CD8-positive, alpha-beta memory T cell (primary cell): ENCODE measurements at places on chromosomes 4 and X.

- DNase-seq = no peak
Observed at GRCh38 chr4:22680065-22680642, 12.6 kb upstream of the GBA3 start.

- DNase-seq = no peak
Observed at GRCh38 chr4:111961809-111962208, 183.4 kb upstream of the FAM241A start.

- DNase-seq = no peak
Observed at GRCh38 chrX:54089191-54089590, 44.9 kb upstream of the PHF8 start.

DNA sequence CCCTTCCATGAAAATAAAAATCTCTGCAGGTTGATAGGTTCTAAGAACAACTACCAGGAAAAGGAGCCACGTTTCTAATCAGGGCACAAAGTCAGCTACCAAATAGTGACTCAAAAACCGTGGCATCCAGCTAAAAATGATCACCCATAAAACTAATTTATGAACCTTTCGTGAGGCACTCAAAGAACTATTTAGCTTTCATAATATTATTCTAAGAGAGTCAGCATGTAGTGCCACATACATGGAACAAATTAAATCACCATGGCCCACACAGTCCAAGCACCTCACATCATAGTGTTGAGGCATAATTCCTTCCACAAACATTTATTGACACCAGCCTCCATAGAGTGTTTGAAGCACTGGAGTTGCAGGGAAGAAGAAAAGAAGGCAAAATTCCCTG is 252.0 kb upstream of the PPARGC1A start:
- no peak for DNase-seq

GRCh38 chrX:149363965-149364364 is 141.1 kb downstream of the IDS start:
- no peak for DNase-seq

- no peak for DNase-seq
Observed at GRCh38 chr4:108831291-108831690, 68.4 kb upstream of the ETNPPL start.

DNA sequence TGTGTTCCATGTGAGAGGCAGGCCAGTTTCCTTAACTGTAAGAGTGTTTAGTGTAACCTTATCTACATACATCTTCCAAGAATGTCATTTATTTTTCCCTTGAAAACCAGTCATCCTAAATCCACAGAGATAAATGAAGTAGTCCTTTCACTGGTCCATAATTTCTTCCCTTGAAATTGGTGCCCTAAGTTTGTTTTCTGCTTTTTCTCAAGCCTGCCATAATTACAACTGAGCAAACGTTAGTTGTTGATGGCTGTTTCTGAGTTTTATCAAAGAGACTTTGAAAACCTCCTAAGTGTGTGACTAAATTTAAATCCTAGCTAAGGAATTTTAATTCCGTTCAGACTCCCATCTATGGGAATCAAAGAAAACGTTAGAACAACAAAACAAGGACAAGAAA is 3.6 kb upstream of the TDO2 start:
- no peak for DNase-seq
